ENCODE measurements at places on chromosomes 3 and 15.

DNA sequence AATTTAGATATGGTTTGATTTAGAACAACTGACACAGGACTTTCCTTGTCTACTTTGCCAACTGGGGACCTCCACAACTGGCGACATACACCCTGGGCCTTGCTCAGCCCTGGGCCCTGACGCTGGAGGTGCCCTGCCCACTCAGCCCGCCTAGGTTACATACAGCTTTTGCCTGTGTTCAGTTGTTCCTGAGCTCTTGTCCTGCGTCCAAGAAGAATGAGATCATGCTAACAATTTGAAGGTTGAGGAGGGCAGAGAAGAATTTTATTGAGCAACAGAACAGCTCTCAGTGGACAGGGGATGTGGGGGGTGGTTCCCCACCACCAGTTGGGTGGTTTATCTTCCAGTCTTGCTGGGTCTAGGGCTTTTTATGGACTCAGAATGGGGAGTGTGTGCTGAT is 67.9 kb downstream of the IQCH start:
- DNase-seq: no peak

GRCh38 chr15:70112074-70112395 is 14.3 kb upstream of the TLE3 start:
- DNase-seq: no peak

DNA sequence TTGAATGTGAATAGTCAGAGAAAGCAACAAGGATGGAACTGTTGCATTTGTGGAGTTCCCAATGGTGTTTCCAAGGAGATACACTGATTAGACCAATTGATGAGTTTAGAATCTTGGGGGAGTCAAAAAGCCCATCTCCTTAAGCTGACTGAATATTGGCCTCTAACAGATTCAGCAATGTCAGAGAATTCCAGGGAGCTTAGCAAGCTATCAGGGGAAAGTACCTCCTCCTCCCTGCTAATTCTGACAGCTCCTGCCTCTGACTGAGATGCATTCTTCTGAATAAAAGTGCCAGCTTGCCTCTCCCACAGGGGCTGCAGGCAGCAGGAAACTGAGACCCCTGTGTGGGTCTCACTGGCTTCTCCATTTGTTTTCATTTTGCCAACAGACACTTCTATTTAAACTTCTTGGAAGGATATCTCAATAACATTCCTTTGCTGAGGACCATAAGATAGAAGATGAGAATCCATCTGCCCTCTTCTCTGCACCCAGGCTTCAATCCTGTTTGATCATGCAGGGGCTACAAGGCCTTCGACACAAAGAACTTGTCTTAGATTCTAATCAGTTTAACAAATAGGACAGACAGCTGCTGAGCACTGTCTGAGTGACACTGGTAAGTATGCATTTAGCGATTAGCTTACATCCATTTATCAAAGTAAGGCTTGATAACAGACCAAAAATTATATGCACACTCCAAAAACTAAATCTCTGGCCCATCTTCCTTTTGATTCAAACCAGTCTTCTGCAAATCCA is 1080.8 kb downstream of the TUSC7 start:
- no peak for DNase-seq

DNA sequence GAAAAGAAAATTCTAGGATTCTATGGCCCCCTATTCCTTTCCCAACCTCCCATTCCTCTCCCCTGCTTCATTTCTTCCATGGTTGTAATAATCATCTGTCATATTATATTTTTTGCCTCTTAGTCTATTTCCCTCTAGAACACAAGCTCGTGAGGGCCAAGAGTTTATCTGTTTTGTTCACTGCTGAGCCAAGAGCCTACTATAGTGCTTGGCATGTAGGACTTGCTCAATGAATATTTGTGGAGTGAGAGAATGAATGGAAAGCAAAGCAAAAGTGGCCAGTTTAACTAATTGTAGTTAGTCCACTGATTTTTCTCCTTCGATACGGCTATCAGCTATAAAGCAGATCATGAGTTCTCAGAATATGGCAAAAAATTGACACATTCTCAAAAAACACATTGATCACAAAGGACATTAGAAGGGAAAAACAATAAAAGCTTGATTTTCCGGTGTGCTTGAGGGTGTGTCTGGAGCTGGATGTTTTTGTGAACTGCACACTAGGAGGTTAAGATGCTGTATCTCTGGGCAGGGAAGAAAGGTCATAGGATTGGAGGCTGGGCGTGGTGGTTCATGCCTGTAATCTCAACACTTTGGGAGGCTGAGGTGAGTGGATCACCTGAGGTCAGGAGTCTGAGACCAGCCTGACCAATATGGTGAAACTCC is 25.0 kb upstream of the CTSH start:
- no peak for DNase-seq

DNA sequence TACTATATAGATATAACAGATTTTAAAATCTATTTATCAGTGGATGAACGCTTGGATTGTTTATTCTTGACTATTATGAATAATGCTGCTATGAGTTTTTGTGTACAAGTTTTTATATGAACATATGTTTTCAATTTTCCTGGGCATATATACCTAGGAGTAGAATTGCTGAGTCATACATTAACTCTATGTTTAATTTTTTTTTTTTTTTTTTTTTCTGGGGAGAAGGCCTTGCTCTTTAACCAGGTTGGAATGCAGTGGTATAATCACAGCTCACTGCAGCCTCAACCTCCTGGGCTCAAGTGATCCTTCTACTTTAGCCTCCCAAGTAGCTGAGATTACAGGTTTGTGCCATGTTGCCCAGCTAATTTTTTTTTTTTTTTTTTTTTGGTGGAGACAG is 9.1 kb downstream of the CIDEC start:
- DNase-seq: no peak

DNA sequence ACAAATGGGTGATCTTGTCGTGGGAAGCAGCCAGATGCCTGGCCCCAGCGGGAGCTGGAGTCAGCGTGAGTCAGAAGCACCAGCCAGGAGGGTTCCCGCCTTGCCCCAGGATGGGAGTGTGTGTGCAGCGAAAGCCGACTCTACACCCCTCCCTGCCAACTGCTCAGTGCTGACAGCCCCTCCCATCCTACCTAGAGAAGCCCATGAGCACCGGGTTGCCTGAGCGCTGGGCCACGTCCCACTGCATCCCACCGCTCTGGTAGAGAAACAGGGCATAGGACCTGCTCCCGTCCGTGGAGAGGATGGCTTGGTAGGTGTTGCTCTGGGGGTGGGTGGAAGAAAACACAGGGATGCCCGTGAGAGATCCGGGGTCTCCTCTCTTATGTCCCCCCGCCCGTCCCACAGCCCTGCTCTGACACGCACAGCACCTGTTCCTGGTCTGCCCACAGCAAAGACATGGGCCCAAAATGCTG is 42.9 kb downstream of the MUC4 start:
- DNase-seq: no peak

DNA sequence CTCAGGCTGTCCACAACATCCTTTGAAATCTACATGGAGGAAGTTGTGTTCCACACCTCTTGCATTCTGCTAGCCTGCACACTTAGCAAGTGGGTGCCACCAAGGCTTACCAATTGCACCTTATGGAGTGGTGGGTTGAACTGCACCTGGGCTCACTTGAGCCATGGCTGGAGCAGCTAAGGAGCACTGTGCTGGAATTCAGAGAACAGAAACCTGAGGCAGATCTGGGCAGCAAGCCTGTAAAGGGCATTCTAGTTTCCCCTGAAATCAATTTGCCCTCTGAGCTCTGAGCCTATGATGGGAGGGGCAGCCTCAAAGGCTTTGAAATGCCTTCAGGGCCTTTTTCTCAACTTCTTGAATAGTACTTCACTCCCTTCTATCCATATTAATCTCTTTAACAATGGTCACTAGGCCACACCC is 18.0 kb downstream of the BTLA start:
- DNase-seq: no peak

DNA sequence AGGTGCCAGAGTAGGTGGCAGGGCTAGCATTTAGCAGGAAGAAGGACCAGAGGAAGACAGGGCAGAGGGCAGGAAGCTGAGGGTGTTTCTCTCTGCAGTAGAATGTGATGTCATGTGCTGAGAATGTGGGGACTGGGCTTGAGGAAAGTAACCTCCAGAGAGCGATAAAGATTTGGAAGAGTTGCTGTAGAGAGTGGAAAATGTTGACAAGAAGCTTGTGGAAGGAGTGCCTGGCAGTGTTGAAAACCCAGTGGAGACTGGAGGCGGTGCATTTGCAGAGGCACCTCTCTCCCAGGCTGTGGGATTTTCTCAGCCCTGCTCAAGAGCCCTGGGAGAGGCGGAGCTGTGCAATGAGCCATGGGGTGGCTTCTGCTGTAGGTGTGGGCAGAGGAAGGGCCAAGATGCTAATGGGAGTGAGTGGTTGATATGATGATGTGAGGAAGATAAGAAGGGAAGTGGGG is 54.8 kb downstream of the MESD start:
- no peak for DNase-seq

- peak; percentile 22 for DNase-seq
These were observed 6.5 kb upstream of the TBC1D23 start for GRCh38 chr3:100254168-100254777.

DNA sequence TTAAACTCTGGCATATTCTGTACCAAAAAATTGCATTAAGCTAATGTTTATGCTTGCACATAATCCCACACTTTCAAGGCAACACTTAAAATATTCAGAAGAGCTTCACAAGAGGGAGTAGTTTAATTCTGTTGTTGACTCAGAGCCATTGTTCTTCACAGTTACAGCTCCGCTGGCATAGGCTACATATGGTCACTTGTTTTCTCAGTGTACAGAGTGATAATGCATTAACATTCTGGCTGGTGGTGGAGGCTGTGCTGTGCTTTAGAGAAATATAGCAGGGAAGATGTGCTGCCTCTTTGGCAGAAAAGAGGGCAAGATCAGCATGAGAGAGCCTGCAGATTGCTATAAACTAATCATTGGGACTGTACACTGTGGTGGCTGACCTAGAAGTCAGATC is 13.3 kb downstream of the NLGN1 start:
- no peak for DNase-seq

DNA sequence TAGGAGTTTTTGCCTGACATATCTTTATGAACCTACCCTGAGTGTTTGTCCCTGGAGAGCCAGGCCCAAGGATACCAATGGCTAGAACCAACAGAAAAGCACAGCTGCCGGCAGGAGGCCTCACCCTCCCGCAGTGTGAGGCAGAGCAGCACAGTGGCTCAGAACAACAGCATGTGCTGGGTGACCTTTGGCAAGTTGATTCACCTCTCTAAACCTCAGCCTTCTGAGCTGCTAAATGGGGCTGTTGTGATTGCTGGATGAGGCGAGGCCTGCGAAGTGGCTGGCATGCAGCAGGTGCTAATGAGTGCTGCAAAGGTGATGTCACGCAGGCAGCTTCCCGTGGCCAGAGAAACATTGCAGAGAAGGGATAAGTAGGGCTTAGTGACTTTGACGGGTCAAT is 23.3 kb downstream of the IDH2 start:
- DNase-seq: no peak

DNA sequence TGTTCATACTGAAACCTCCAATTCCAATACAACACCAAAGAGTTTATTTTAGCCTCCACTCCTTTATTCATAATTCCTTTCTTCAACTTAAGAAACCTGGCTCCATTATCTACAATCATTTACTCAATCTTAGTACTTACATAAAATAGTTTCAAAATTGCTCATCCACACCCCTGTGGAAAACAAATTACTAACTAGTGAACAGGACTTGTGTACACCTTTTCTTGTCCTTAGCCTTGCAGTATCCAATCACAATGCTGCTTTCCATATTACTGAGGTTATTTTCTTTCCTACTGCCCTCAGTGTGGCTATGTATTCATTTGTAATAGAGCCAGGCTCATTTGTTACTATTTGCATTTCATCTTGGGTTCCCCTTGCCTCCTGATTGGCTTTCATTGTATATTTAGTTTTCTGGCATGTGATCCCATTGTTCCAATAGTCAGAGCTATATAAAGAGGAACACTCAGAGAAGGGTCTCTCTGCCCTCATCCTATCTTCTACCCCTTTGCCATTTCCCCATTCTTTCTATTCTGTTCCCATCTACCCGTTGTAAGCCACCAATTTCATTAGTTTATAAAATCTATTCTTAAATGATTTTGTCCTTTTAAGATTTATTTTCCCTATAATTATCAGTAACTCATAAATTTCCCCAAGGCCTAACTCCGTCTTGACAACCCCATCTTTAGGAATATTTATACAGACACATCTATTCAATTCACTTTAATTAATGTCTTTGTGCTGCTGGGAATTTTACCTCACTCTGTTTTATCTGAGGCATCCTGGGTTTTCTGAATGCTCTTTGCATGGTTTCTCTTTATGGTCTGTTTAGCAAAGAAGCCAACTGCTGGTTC is 67.9 kb upstream of the RBP1 start:
- no peak for DNase-seq

- no peak for DNase-seq
These were observed 854.4 kb downstream of the SQOR start for GRCh38 chr15:46489276-46489675.

GRCh38 chr3:154398084-154398967 is 31.7 kb downstream of the GPR149 start:
- DNase-seq: no peak

GRCh38 chr15:80967991-80968510 is 21.6 kb downstream of the MESD start:
- no peak for DNase-seq

DNA sequence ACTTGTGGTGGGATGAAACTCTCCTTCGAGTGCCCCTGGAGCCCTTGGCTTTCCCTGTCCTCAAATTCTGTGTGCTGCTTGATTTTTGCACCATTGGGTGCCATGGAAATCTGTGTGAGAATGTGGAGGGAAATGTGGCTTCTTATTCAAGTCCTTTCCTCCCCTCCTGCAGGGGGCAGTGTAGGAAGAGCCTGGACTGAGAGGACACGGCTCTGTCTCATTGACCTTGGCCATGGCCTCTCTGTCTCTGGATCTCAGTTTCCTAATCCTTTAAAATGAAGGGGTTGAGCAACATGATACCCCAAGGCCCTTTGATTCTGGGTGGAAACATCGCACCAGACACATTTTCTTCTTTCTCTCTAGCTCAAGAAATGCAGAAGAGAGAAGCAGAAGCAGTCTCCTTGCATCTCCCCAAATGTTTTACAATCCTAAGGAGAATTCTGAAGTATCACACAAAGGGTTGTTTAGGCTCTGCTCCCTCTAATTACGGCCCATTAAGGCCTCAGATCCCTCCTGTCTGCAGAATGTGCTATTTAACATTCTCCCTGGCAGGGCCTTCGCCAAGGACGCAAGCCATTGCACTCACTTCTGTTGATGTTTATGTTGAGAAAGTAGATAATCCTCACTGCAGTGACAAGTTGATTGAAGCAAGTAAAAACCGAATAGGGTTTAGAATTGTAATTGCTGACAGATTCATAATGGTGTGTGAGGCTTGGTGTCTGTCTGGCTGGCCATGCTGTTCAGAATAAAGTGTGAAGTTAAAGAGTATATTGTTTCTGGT is 169.1 kb downstream of the TPRG1 start:
- no peak for DNase-seq

DNA sequence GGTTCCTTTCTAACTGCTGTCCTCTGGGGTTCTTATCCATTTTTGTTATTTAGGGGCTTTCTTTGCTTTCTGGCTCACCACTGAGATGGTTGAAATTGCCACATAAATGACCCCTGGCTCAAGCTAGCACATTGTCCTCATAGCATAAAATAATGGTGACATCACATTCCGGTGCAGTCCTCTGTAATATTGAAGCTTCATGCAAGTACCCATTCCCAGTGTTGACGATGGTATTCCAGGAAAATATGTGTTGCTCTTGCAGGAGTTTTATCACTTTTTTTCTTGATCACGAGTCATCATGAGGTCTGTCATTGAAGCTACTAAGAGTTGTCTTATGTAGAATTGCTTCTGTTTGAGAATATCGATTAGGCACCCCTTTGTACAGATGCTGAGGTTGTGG is 56.1 kb downstream of the CRTC3 start:
- no peak for DNase-seq

- DNase-seq: no peak
These were observed 75.0 kb downstream of the BFSP2 start for GRCh38 chr3:133474817-133475216.

Data from stimulated activated CD4-positive, alpha-beta T cell treated with anti-CD3 and anti-CD28 coated beads, Interleukin-12 subunit alpha, Interleukin-12 subunit beta, amount 100 ng/mL, for 24 hours (primary cell).